Amniotic stem cell (primary cell): ENCODE measurements at places on chromosomes 1 and 21.

- no peak for DNase-seq
Observed at GRCh38 chr1:47184090-47184821, 5.6 kb downstream of the PDZK1IP1 start.

GRCh38 chr21:36584980-36585940 is 105.3 kb upstream of the CLDN14 start:
- no peak for DNase-seq

DNA sequence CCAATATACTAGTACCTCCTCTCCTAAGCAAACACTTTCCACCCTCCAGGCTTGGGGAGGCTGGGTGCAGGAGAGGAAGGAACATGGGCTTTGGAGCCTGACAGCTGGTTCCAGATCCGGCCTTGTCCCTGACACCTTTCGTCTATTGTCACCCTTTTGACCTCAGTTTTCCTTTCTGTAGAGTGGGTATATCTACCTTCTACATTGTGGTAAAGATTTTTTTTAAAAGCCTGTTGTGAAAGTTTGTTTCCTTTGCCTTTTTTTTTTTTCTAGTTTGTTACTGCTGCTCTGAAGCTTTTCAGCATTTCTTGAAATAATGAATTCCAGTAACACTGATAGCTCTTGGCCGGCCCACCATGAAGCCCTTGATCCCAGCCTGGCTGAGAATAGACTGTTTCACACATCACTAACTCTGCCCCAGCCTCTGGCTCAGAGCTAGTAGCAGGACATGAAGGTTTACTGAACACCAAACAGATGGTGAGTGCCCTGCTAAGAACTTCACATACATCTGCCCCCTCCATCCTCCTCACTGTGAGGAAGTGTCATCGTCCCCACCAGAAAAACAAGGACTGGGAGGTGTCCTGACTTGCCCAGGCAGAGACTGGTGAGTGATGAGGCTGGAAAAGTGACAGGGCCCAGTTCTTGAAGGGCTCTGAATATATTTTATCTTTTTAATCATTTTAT is 33.0 kb upstream of the ID3 start:
- DNase-seq, result no peak

DNA sequence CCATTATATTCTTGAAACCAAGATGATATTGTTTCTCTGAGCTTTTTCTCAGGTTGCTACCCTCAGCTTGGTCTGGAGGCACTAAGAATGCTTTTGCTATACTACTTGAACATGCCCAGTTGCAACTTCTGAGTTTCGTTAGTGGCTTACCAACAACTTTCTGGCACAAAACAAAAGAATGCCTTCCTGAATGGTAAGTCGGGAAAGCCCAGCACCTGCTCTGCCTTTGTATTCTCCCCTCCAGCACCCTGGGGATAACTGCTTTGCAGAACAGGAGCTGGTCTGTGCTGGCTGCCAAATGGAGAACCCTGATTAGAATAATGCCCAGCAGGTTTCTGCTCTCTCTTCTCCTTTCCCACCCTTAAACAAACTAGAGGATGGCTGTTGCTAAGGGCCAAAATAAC is 149.3 kb downstream of the TGFB2 start:
- no peak for DNase-seq

- peak; percentile 76 for DNase-seq
Observed at GRCh38 chr1:94926915-94927404, at the start of gene CNN3. Gene CNN3 (minus strand): TSS chr1:94927110. CDS start chr1:94926894, 216 bp downstream.

GRCh38 chr1:202622388-202622787 is 87.9 kb downstream of the SYT2 start:
- no peak for DNase-seq

DNA sequence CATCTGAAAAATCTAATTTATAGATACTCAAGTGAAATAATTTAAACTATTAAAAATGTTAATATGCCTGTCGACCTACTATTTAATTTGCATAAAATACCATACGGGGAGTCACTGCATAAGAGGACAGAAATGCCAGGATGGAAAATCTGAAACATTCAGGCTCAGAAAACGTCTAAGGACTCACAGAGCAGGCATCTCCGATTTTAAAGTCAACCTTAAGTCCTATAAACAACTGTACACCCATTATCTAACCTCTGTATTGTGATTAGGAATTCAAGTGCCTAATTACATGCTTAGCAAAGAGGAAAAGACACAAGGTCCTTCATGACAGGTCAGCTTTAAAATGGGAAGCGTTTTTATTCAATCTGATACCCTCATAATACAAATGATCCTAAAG is 49.2 kb downstream of the ZBTB18 start:
- DNase-seq, result no peak

DNA sequence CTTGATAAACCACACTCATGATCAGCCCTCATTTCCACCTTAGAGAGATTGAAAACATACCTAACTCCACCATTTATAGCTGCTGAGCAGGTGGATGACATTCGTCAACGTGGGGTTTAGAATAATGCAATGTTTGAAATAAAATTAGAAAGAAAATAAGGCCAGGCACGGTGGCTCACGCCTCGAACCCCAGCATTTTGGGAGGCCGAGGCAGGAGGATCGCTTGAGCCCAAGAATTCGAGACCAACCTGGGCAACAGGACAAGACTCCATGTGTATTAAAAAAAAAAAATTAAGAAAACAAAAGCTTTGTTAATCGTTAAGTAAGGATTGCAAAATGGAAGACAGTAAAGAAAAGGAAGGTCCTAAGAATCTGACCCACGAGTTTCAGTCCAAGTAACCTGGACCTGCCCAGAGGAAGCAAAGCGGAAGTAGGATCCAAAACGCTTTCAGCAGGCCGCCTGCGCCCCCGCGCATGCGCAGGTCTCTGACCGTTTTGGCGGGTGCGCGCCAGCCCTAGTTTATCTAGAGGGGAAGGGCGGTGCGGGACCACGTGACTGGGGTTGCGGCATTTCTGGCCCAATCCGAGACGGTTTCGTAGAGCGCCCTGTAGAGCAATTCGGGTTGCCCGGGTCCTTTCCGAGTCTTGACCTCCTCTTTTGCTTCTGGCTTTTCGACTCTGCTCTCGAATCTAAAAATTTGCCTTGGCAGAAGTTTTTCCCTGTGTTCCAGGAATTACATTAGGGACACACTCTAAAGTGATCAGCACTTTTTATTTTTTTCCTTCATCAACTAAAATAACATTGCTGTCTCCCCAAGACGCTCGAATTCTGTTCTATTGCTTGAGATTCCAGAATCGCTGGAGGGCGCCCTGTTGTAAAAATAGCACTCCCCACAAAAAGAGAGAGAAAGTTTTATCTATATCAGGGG is 22.5 kb downstream of the ANP32E start:
- DNase-seq, result peak; percentile 61

- peak; percentile 34 for DNase-seq
Observed at GRCh38 chr1:150563340-150564038, 14.3 kb downstream of the ADAMTSL4 start.

DNA sequence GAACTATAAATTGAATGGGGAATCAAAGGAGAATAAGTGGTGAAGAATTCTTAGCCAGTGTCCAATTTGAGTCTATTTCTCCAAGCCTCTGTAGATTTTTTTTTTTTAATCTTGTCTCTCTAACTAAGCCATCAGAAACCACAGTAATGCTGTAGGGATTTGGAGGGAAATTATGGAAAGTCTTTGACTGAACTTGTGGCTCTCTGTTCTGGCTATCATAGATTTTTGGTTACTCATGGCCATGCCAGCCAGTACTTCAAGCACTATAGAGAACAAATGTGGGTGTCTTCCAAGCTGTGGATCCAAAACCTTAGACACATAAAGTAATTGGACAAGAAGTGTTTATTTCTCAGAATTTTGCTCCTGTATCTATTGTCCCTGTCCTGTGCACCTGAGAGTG is 147.9 kb downstream of the LRRC40 start:
- no peak for DNase-seq

DNA sequence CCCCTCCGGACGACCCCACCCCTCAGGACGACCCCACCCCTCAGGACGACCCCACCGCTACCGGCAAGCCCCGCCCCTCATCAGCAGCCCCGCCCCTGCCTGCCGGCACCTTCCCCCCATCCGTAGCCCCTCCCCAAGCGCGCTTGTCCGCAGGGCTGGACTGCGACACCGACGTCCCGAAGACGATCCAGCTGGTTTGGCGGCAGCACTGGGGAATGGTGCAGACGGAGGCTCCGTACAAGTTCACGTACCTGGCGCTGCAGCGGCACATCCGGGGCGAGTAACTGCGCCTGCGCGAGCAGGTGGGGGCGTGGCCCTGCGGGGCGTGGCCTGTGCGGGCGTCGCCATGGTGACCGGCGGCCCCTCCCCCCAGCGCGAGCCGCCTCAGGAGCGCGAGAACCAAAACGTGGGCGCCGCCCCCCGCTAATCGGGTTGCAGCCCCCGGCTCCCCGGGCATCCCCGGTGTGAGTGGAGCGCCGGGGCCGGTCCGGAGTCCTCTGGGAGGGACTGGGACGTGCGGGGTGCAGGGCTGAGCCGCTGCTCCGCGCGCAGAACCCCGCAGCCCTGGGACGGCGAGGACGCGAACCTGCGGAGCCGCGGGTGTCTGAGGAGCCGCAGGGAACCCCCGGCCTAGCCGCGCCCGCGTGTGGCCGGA is 4.9 kb downstream of the RNF223 start:
- no peak for DNase-seq

GRCh38 chr1:147853391-147853790 is 49.2 kb upstream of the GJA8 start:
- no peak for DNase-seq

- DNase-seq, result no peak
Observed at GRCh38 chr1:85180869-85181268, 19.9 kb downstream of the SYDE2 start.

DNA sequence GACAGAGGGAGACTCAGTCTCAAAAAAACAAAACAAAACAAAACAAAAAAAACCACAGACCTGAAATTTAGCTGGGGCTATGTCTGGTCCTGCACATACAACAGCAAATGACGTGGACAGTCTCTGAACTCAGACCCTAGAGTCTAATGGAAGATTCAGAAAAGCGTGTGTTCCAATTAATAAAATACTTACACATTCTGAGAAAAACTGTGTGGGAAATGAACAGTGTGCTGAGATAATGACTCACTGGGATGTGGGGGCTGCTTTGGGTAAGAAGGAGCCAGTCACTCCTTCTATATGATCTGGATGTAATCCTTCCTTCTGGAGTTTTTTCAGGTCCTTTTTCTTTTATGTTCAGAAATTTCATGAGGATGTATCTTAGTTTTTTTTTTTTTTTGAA is 29.4 kb downstream of the CLDN14 start:
- no peak for DNase-seq

GRCh38 chr1:81730881-81731280 is 69.9 kb upstream of the ADGRL2 start:
- DNase-seq, result no peak

- no peak for DNase-seq
Observed at GRCh38 chr1:38178216-38178615, 131.6 kb upstream of the POU3F1 start.

- DNase-seq, result no peak
Observed at GRCh38 chr1:208644401-208645160, 400.4 kb upstream of the PLXNA2 start.

DNA sequence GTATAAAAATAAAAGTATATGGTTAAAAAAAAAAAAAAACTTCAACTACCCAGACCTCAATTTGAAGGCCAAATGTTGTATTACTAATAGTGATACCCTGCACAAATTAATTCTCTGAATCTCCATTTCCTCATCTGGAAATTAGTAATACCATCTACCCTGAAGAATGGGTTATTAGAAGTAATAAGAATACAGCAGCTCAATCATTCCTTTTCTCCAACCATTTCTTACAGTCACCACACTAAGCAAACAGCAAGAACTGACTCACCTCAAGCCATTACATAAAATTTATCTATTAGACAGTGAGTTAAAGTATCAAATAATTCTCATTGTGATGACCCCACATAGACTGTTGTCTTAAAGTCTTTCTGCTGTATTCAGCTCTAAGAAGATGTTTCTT is 39.6 kb downstream of the RERE start:
- DNase-seq, result no peak
